Effector CD8-positive, alpha-beta T cell (primary cell): ENCODE measurements at places on chromosomes 4 and X.

GRCh38 chrX:31993637-31994036 is 921.8 kb upstream of the FTHL17 start:
- DNase-seq: no peak

DNA sequence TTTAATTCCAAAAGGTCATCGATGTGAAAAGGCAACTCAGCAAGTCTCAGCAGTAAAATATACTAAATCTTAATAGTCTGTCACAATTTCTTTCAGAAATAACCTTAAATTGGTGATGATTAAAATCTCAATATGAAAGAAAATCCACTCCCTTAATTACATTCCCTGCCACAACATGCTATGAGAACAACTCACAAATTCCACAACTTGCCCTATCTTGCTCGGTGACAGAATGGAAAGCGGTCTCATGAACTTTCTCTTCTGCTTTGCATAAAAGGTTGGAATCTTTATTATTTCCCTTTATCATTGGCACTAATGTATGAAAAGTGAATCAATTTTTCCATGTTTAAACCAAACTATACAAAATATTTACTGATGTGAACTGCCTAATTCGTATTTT is 380.8 kb downstream of the TMA16 start:
- no peak for DNase-seq

- no peak for DNase-seq
Observed at GRCh38 chrX:70481471-70482270, 37.0 kb downstream of the DLG3 start.

DNA sequence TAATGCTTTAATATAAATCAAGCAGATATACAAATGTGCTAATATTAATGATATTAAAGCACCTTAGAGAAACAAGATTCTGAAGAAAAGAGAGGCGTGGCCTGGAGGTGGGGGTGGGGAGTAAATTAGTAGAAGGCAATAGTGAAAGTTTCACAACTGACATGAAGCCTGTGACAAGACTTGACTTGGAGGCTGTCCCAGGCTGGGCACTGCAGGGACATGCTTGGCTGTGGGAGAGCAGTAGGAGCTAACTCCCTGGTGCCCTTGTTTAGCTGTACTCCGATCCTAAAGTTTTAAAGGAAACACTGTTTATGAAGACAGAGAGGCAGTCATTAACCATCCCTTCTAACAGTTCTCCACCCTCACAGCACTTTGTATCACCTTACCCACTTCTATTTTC is 239.0 kb upstream of the MAB21L2 start:
- DNase-seq: no peak

DNA sequence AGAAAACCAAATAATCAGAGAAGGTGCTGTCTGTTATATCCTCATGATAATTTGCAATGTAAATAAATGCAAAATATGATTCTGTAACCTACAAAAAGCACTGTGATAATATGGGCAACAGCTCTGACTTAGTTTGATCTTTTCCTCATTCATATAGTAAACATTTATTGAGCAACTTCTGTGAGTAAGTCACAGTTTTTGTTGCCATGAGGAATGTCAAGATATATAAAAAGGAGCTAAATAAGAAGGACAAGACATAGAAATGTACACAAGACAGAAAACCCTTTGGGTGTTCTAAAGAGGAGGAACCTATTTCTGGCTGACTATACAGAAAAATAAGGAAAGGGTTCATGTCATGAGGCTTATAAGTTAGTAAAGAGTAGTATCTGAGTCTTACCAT is 44.3 kb downstream of the ARSJ start:
- DNase-seq: no peak

DNA sequence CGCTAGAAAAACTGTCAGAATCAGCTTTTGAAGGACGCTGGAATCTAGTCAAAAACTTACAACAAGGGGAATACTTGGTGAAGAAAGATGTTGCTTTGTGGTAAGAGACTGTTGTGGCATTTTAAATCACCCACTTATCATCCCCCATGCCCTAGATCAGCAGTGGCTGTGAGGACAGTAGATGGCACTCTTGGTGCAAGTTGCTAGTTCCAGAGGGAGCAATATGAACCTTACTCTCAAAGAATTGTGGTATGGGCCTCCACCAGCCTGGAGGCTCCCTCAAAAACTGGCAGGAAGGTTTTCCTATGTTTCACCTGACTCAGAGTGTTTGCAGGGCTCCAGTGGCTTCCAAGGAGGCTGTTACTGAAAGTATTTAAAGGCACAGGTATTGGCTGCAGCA is 37.7 kb upstream of the SLC16A2 start:
- no peak for DNase-seq

- no peak for DNase-seq
Observed at GRCh38 chrX:47221756-47222155, 3.3 kb downstream of the CDK16 start.

DNA sequence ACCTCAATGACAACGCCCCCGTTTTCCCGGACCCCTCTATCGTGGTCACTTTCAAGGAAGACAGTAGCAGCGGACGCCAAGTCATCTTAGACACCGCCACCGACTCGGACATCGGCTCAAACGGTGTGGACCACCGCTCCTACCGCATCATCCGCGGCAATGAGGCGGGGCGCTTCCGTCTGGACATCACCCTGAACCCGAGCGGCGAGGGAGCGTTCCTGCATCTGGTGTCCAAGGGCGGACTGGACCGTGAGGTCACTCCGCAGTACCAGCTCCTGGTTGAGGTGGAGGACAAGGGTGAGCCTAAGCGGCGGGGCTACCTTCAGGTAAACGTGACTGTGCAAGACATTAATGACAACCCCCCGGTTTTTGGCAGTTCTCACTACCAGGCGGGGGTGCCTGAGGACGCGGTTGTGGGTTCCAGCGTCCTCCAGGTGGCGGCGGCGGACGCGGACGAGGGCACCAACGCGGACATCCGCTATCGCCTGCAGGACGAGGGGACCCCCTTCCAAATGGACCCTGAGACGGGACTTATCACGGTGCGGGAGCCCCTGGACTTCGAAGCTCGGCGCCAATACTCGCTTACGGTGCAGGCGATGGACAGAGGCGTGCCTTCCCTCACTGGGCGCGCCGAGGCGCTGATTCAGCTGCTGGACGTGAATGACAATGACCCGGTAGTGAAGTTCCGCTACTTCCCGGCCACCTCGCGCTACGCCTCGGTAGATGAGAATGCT is 2.2 kb downstream of the FAT4 start:
- DNase-seq: no peak

- no peak for DNase-seq
Observed at GRCh38 chr4:112735474-112735951, 98.6 kb downstream of the LARP7 start.

GRCh38 chr4:139144911-139145551 is 32.0 kb downstream of the ELF2 start:
- no peak for DNase-seq

- DNase-seq: no peak
Observed at GRCh38 chr4:4711902-4712301, 147.6 kb upstream of the MSX1 start.

DNA sequence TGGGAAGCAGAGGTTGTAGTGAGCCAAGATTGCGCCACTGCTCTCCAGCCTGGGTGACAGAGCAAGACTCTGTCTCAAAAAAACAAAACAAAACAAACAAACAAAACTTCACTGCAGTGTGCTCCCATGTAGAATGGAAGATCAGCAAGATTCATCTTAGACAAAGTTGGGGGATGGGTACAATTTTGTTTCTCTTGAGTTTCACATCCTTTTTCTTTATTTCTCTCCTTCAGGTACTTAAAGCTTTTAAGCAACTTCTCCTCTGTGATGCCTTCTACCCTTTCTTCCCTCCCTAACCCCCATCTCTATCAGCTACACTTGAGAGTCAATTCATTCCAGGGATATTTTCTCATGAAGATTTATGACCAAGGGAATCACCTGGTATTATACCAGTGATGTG is 15.5 kb upstream of the RBBP7 start:
- no peak for DNase-seq

- DNase-seq: no peak
Observed at GRCh38 chrX:42050345-42050744, 127.0 kb upstream of the CASK start.

GRCh38 chr4:19195696-19196095 is 1056.0 kb upstream of the SLIT2 start:
- DNase-seq: no peak

GRCh38 chr4:37430718-37431416 is 186.3 kb downstream of the NWD2 start:
- no peak for DNase-seq

DNA sequence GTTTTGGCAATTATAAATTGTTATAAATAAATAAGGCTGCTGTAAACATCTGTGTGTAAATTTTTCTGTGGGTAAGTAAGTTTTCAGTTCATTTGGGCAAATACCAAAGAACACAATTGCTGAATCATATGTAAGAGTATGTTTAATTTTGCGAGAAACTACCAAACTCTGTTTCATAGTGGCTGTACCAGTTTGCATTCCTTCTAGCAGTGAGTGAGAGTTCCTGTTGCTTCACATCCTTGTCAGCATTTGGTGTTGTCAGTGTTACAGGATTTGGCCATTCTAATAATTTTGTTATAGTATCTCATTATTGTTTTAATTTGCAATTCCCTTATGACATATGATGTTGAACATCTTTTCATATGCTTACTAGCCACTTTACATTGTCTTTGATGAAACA is 48.4 kb downstream of the ARFIP1 start:
- no peak for DNase-seq

DNA sequence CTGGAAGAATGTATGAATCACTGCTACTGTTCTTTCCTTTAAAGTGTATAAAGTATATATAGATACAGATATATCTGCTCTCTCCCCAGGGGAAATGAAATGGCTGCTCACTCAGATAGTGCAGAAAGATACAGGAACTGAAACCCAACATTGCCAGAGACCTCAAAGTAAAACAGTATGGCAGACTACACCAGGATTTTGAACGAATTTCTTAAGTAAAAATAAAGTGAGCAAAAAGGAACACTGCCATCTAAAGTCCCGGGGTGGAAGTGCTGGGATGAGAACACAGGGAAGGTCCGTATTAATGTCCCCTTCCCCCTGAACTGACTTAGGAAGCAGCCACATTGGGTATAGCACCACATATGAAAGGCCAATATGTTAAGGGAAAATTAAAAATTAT is 93.4 kb downstream of the TMA16 start:
- DNase-seq: no peak

DNA sequence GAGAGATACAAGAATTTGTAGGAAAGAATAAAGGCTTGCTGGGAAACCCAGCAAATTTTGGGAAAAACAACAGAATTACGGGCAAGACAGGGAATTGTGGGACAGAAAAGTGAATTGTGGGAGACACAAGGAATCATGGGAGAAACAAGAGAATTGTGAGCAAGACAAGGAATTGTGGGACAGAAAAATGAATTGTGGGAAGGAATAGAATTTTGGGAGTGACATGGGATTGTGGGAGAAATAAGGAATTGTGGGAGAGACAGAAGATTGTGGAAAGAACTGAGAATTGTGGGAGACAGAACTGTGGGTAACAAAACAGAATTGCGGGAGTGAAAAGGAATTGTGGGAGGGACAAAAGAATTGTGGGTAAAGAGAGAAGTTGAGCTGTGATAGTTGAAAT is 1.2 kb upstream of the HCCS start:
- no peak for DNase-seq

DNA sequence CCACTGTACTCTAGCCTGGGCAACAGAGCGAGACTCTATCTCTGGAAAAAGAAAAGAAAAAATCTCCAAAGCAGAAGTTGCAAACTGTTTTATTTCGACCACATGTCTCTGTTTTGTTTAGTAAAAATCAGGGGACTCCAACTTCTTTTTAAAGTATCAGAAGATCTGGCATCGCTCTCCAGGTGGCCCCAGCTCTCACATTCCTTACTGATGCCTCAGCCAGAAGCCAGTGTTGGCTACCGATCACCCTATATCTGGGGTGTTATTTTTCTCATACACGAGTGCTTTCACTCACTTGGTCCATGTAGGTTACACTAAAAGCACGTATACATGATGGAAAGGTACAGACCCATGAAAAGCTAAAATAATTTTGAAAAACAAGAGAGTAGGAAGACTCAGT is 8.3 kb downstream of the MPP1 start:
- DNase-seq: no peak

GRCh38 chrX:132017431-132018185 is 5.5 kb upstream of the STK26 start:
- DNase-seq: no peak

- DNase-seq: peak; percentile 4
Observed at GRCh38 chrX:54357414-54358377, at the start of gene WNK3. WNK3 (minus strand) TSS chrX:54358046.

DNA sequence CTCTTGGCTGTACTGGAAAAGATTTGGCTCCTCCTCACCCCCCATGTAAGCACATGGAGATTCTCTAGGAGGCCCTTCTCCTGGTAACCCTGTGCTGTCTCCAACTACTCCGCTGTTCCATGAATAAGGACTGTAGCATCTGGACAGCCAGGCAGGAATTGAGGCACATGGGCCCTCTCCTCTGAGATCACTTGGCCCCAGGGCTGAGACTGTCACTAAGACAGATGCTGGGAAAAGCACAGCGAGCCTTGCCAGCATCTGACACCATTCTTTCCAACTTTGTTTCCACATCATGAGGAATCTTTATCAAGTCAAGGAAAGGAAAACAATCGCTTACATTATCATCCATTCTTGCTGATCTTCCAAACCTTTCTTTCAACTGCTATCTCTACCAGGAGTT is 222.6 kb upstream of the INTU start:
- DNase-seq: no peak

DNA sequence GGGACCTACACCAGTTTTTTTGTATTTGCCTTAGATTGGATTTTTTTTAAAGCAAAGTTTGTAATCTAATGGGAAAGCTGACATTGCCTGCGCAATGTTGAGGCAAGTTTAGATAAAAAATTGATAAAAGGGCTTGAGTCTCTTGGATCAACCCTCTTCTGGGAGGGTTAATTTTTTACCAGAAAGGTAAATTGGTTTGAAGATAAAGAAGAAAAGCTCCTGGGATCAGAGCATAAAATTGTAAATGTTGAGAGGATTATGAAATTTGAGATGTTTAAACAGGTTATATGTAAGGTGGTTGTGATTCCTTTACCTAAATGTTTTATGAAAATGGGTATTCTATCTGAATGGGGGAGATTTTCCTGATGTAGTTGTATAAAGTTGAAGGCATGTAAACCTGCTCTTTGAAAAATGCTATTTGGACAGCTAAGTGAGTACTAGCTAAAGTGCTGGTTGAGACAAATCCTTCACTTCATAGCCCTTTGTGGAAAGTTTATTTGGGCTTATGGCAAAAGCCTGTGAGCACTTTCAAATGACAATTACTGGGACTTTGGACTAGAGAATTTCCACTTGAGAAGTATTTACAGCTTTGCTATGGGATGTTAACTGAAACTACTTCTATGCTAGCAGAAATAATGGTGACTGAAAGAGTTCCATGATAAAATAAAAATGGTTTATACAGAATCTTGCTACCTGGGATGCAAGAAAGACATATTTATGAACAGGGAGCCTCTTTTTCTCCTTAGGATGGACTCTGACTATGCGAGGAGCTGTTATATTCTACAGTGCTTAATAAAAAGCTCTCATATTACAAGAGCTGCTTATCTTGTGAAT is 56.2 kb downstream of the UGT2B10 start:
- no peak for DNase-seq

DNA sequence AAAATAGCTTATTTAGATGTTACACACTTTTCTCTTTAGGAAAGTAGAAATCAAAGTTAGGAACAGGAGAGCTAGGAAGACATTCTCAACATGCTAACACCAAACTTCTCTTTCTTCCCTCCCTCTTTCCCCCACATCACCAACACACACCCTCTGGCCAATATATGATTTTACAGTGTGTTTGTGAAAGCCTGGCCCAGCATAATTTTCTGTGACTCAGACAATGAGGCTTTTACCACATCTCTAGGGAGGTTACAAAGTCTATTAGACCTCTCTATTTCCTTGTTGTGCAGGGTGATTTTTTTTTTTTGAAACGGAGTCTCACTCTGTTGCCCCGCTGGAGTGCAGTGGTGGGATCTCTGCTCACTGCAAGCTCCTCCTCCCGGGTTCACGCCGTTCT is 189.9 kb downstream of the AASDH start:
- no peak for DNase-seq
